ENCODE measurements at places on chromosomes 5 and 9.

GRCh38 chr9:33225319-33226147 lies 14.4 kb upstream of the SPINK4 start:
- peak; percentile 84 for DNase-seq
- H3K27ac ChIP-seq = peak overlapping the region; percentile 82
- H3K4me1 ChIP-seq = peaks cover 32% of the 10 kb centered on the region
- H3K36me3 ChIP-seq = no peaks in the 10 kb centered on the region
- no peaks in the 10 kb centered on the region for H3K27me3 ChIP-seq

DNA sequence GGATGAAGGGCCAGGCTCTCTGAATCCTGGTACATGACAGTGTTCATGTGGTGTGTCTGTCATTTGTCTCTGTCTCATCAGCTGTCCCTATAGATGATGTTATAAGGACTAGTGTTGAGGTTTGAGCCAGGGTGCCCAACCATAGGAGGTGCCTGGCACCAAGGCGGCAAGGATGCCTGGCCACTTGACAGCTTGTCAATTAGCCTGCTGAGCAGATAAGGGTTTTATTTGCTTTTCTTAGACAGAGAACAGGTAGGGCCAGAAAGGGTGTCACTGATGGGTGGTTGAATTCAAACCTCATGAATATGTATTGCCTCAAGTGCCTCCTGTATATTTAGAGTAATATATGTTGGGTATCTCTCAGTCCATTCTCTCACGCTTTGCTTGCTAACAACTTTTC lies 30.1 kb upstream of the AUH start:
- H3K27ac ChIP-seq = no peak overlapping the region
- peaks cover 19% of the 10 kb centered on the region for H3K4me1 ChIP-seq
- H3K27me3 ChIP-seq = no peaks in the 10 kb centered on the region

DNA sequence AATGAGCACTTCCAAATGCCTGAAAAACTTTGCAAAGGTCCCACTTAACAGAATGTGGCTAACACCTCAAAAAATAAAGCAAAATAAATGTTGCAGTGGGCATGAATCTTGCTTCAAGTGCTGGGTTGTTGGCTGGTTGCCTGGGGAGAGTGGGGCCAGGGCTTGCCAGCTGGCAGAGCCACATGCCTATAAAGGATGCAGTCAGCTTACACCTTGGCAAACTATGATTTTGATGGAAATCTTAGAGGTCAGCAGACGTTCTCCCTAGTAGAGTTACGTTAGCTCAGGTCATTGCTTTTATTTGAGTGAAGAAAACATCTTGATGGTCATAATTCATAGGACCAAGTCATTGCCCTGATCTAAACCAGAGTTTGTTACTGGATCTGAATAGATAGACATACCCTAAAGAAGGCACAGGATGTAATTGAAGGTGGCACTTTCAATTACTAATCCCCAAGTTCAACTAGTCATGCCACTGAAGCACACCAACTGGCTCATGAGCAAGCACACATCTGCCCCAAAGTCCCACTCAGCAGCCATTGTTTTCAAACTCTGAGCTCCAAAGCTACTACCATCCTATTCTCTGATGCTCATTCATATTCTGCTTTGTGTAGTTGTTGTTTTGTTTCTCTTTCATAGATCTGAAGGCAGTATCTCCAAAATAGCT lies 51.2 kb upstream of the ZSWIM6 start:
- H3K27me3 ChIP-seq = no peaks in the 10 kb centered on the region
- DNase-seq = peak; percentile 47
- no peaks in the 10 kb centered on the region for H3K36me3 ChIP-seq
- H3K4me3 ChIP-seq = no peak overlapping the region
- H3K4me1 ChIP-seq = peaks cover 20% of the 10 kb centered on the region

DNA sequence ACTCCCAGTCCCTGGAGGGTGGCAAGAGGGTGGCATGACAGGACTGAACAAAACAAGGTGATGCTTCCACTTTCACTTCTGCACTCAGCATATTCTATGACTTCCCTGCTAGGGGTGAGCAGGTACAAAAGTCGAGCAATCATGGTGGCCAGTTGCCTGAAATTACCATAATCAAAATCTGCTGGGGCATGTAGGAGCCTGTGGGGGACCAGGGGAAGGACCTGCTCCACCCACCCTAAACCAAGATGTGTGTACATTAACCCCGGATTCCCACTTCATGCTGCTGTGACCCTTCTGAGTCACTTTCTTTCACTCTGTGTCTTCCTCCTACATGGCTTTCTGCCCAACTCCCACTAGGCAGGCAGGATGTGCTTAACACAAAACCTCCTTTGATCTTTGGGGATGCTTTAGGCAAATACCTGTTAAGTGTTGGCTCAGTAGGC lies 73.3 kb upstream of the PHF24 start:
- peak; percentile 12 for DNase-seq
- peaks cover 11% of the 10 kb centered on the region for H3K27me3 ChIP-seq
- no peaks in the 10 kb centered on the region for H3K4me1 ChIP-seq
- H3K36me3 ChIP-seq = no peaks in the 10 kb centered on the region
- H3K27ac ChIP-seq = no peak overlapping the region
- no peak overlapping the region for H3K4me3 ChIP-seq

- H3K4me1 ChIP-seq = no peaks in the 10 kb centered on the region
- no peaks in the 10 kb centered on the region for H3K36me3 ChIP-seq
- DNase-seq = no peak
- H3K4me3 ChIP-seq = no peak overlapping the region
- H3K27me3 ChIP-seq = no peaks in the 10 kb centered on the region
Observed at GRCh38 chr9:133641396-133641655, 5.2 kb downstream of the DBH start.

- peaks cover 51% of the 10 kb centered on the region for H3K4me1 ChIP-seq
- peak; percentile 46 for DNase-seq
- H3K27me3 ChIP-seq = no peaks in the 10 kb centered on the region
- peak overlapping the region; percentile 95 for H3K4me3 ChIP-seq
- H3K36me3 ChIP-seq = peaks cover 21% of the 10 kb centered on the region
Observed at GRCh38 chr5:109690242-109690974, 681 bp downstream of the MAN2A1 start.

DNA sequence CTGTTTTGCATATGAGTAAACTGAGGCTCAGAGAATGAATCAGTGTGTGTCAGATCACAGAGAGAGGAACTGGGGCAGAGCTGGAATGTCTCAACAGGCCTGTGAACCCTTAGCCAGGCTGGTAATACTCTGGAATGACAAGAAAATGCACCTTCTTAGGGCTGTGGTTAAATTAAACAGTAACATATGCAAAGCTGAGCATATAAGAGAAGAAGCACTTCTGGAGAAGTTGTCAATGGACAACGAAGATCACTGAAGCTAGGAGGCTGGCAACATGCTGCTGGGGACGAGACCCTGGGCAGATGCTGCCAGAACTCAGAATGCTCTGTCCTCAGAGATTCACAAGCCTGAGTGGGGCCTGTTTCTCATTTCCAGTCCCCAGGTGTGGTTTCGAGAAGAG lies 64.6 kb upstream of the EPB41L4B start:
- no peaks in the 10 kb centered on the region for H3K4me1 ChIP-seq
- no peaks in the 10 kb centered on the region for H3K36me3 ChIP-seq
- H3K27ac ChIP-seq = no peak overlapping the region

DNA sequence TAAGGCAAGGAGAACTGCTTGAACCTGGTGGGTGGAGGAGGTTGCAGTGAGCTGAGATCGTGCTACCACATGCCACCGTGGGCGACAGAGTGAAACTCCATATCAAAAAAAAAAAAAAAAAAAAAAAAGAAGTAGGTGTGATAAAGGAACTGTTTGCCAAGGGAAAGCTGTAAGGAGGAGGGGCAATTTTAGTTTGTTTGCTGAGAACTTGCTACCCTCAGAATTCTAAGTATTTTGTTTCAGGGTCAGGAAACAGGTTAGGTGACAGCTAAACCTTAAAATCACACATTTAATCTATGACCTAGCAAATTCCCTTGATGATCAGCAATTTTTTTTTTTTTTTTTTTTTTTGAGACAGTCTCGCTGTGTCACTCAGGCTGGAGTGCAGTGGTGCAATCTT lies 7.2 kb upstream of the ARRDC3 start:
- peak overlapping the region; percentile 25 for H3K27ac ChIP-seq
- H3K4me3 ChIP-seq = no peak overlapping the region
- no peaks in the 10 kb centered on the region for H3K27me3 ChIP-seq

All from activated CD4-positive, alpha-beta T cell treated with anti-CD3 and anti-CD28 coated beads, Interleukin-2, amount 10 ng/mL, durations not matched to agents 7 days and 5 days (primary cell).